Peyer's patch (tissue), 4 donors: ENCODE measurements at places on chromosomes 3 and 15. TPM values are rescaled to one million over a fixed set of nuclear protein-coding genes. Genes with fewer than 3 reads are reported as not detected.

GOLGA6L7 gene
- not detected for total RNA-seq

MCF2L2 gene
- 0.67 TPM for total RNA-seq

CHAC1 gene
- total RNA-seq, result not detected

ADIPOQ gene
- 0.83 TPM for total RNA-seq

FAM107A gene
- 21.7 TPM for total RNA-seq

GRK7 gene
- total RNA-seq, result not detected

NTRK3 gene
- 4.1 TPM for total RNA-seq

MAP1A gene
- 1.2 TPM for total RNA-seq

SLC28A1 gene
- 111 TPM for total RNA-seq

DNA sequence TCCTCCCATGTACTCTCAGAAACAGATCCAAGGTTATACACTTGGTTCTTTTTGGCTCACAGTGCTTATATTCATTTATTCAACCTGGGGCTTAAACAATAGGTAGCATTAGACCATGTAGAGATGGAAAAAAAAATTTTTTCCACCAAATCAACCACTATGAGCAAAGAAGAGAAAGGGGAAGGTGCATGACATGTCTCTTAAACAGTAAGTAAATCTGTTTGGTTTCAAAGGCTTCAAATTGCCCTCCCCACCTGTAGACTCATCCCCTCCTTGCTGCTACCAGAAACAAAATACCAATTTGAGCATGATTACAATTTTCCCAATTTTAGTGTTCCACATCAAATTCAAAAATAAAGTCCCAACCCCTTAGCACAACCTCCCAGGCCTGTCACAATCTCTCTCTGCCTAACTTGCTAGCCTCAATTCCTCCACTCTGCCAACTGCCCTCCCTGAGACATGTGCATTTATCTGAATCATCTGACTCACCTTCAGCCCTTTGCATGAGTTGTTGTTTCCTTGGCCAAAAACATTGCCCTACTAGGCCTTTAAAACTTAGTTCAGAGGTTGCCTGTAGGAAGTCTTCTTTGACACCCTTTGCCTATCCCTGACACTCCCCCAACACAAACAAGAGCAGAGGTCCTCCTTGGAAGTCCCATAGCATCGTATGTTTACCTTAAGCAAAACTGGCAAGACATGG is 30.3 kb upstream of the TSC22D2 start:
- no peak for DNase-seq

- DNase-seq, result peak; percentile 79
These were observed 1.5 kb upstream of the SMAD3 start for GRCh38 chr15:67063689-67064606.
